ENCODE measurements at places on chromosomes 1 and 21.

GRCh38 chr1:25985670-25986069 lies 12.2 kb downstream of the PAFAH2 start:
- no peak for DNase-seq

GRCh38 chr1:16061266-16061665 lies 12.2 kb downstream of the FAM131C start:
- no peak for DNase-seq

DNA sequence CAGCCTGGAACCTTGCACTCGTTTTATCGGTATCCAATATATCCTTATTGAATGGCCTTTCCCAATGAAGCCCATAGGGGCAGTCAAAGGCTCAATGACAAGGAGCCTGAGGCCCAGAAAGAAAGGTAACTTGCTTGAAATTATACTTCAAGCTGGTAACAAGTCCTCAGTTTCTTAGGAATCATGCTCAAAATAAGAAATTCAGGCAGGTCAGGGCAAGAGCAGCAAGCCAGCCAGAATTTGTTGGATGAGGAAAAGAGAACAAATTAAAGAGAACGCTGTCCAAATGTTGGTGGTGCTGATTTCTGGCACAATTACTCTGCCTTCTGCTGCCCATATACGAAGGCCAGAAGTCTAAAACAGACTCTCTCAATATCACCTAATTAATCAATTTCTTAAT lies 77.6 kb downstream of the DDX20 start:
- DNase-seq, result no peak

DNA sequence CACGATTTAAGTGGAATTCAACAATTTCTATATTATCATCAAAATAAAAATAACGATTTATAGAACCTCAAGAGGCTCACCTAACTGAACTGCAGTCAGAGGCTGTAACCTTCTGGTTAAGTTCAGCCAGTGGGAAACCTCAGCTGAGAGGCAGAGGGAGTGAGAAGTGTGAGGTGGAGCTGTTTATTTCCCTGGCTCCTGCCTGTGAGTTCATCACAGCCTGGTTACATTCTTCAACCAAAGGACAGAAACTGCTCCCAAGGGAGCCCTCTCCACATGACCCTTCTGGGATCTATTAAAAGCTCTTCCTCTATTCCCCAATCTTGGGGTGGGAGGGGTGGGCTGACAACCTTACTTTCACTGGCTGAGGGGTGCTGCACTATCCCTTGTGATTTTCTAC lies 22.2 kb downstream of the DYNLT5 start:
- no peak for DNase-seq

DNA sequence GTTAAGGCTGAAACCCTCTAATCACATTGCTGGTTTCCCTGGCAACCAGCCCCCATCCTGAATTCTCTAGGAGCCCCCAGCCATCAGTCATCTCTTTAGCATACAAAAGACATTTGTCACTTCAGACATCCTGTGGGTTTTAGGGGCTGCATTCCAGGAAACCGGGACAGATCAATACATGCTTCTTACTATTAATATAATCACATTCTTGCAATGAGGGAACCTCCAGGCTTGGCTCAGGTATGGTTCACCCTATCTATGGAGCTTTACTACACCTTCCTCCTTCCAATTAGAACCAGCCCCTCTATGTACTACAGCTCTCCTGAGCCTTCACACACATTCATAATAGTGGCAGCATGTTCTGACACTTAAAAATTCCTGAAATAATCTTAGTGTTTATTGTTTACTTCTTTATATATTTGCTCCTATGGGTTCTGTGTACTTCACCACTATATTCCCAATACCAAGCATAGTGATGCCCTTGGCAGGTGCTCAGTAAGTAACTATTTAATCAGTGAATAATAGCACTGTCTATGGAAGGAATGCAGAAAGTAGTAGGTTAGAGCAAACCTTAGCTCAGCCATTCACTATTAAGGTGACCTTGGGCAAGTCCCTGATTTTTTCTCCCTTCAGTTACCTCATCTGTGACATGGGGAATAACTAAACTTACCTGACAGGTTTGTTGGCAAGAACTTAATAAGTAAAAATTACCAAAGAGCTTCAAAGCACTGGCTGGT lies 59.6 kb downstream of the ZNF678 start:
- no peak for DNase-seq

- DNase-seq, result no peak
Measured at GRCh38 chr1:182971219-182971618, 18.3 kb upstream of the SHCBP1L start.

GRCh38 chr21:39976800-39977199 lies 109.6 kb downstream of the PCP4 start:
- no peak for DNase-seq

DNA sequence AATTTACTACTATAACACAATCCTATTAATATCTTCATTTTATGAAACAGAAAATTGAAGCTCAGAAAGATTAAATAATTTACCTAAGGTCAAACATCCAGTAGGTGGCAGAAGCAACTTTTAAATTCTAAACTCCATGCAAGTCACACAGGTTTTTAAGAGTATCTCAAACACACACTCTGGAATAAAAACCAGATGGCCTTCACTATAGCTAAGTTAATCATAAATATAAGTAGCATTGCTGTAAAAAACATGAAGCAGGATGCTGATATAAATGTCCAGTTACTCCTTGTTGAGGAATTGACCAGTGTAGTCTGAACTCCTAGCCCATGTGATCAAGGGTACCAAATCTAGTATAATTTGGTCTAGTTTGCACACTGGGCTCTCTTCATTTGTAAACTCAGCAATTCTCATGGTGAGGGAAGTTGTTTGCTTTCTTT lies 9.4 kb upstream of the FMO3 start:
- no peak for DNase-seq

DNA sequence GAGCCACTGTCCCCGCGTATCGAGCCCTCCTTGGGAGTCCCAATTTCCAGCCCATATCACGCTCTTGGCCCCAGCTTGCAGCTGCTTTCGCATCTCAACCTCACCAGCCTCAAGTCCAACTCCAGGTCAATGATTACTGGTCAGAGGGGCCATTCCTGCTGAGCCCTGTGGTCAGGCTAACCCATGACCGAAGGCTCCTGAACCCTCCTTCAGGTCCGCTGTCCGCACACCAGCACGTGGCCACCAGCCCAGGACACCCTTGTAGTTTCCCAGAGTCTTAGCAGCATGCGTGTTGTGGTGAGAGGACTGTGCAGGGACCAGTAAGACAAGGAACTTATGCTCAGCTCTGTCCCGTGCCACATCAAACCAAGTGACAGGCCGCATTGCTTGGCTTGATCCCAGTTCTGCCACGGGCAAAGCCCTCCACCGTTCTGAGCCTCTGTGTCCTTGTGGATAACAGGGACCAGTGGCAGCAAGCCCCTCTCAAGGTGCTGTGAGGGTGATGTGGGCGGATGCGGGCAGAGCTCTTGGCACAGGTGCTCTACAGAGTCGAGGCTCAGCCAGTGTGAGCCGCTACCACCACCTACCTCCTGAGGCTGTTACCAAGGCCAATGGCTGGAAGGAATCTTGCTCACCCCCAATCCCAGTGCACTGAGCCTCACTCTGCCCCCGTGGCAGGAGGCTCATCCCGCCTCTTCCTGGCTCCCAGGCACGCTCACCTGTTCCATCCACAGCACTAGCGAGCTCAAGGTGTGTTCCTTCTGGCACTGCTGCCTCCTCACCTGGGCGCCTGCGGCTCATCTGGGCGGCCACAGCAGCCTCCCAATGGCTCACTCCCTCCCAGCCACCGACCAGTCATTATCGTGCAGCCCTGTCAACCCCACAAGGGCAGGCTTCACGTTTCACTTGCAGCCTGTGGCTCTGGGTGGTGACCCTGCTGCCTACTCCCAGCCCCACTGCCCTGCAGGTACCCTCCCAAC lies 20.4 kb downstream of the KRTAP10-1 start:
- DNase-seq, result no peak

DNA sequence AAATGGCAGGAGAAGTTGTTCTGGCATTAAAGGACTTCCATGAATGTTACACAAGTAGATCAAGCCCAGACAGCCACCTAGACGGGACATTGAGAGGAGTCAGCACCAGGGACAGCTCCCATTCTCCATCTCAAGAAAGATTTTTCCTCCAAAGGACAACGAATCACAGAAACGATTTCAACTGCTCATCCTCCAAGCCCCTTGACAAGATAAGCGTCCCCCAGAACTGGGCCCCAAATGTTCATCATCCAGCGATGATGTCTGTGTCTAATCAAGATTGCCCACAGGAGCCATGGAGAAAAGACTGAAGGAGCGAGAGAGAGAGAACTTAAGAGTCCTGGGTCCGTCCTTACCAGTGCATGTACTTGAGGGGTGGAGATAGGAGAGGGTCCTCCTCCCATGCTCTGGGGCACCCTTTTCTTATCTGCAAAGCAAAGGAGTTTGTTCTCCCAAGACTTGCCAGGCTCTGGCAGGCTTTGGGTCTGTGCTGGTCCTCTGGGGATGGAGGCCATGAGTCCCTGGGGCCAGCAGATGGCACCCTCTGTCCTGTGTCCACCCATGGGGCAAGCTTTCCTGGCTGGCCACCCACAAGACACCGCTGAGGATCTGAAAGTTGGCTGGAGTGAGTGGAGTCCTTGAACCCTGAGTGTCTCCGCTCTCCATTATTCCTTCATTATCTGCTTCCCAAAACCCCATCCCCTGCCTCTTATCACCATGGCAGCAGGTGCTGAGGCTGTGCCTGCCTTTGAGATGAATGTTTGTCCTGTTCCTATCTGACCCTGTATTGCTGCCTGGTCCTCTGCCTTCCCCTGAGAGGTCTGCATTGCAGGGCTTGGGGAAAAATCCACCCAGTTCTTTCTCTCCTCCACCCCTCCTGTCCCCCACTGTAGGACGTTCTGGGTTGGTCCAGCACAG lies 164.6 kb downstream of the ACTL8 start:
- peak; percentile 23 for DNase-seq

GRCh38 chr1:23343221-23344110 lies 618 bp downstream of the HNRNPR start:
- peak; percentile 74 for DNase-seq

- no peak for DNase-seq
Measured at GRCh38 chr1:184535191-184535970, 148.6 kb downstream of the C1orf21 start.

GRCh38 chr1:158371188-158371953 lies 17.7 kb downstream of the CD1E start:
- no peak for DNase-seq

- no peak for DNase-seq
Measured at GRCh38 chr1:176802316-176802715, 339.3 kb downstream of the PAPPA2 start.

Data from erythroblast (primary cell).